BJ (cell line): ENCODE measurements at places on chromosomes 16 and 17. TPM values are rescaled to one million over a fixed set of nuclear protein-coding genes. Genes with fewer than 3 reads are reported as not detected.

DNA sequence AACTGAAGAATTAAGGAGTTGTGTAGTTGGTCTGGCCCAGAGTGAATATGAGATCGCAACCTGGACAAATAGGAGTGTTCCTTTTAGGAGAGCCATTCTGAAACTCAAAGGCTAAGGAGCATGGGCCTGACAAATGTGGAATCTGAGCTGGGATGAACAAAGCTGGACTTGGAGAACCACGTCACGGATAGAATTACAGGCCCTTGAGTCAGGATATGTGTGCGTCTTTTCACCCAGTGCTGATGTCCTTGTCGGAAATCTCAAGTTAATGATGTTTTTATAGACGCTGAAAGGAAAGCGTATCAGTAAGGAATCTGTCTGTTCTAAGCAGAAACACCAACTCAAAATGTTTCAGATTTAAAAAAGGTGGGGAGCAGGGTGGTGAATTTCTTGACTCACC lies 173.8 kb upstream of the ZKSCAN2 start:
- DNase-seq, result no peak

DNA sequence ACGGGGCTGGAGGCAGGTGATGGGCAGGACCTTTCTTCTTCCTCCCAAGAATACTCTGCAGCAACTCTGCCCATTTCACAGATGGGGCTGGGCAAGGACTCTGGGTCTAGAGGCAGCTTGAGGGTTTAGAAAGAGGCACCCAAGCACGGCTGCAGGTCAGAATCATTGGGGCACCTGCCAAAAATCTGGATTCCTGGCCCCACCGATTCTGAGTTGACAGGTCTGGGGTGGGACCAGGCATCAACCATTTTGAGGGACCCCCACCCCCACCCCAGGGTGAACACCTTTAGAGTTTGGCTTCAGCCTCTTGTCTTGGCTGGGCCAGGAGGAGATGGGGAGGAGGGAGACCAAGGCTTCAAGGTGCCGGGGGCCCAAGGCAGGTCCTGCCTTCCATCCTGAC lies 5.3 kb downstream of the SPPL2C start:
- DNase-seq, result no peak

- no peak for DNase-seq
Measured at GRCh38 chr16:8109510-8110369, 480.6 kb downstream of the TMEM114 start.

The FOXC2 gene
- polyA plus RNA-seq, result 0.39 and 0.63 TPM in 2 replicates

The DGKE gene
- 1.9 and 2.1 TPM in 2 replicates for polyA plus RNA-seq

- no peak for DNase-seq
Measured at GRCh38 chr16:15864939-15865338, 8.1 kb upstream of the MYH11 start.

The TMEM235 gene
- not detected in 2 replicates for polyA plus RNA-seq

DNA sequence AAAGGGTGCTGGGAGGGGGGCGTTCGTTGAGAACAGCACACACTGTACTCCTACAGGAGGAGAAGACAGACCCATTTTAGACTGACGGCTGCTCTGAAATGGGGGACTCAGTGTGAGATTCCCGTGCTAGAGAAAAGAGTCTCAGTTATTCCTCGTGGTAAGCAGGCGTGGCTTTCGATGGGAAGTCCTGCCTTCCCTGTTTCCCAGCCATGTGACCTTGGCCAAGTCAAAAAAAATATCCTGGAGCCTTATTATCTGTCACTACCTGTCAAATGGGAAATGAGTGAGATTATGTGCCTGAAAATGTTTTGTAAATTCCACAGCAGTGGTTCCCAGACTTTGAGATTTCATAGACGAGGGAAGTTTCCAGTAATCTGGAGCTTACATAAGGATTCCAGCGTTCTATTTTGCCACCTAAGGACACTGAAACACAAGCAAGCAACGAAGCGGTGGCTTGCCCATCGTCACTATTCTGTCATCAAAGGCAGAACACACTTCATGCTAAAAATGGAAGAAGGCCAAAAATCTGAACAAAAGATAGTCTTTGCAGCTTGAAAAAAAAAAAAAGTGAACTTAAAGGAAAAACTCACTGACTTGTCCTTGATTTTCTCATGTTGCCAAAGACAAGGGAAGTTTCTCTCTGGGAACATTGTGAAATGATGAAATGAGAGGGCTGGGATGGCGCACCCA lies 253.4 kb upstream of the RPL38 start:
- no peak for DNase-seq

- peak; percentile 53 for DNase-seq
Measured at GRCh38 chr16:57071831-57072582, 20.4 kb upstream of the CPNE2 start.

The KRTAP4-1 gene
- 0.12 TPM in 1 of 2 replicates, not detected in the other for polyA plus RNA-seq

The SPATA22 gene
- polyA plus RNA-seq, result not detected in 2 replicates

The OR2C1 gene
- 0.17 TPM in 1 of 2 replicates, not detected in the other for polyA plus RNA-seq

- DNase-seq, result peak; percentile 51
Measured at GRCh38 chr17:72984145-72984925, 108.2 kb downstream of the SLC39A11 start.

- DNase-seq, result no peak
Measured at GRCh38 chr16:17446661-17447060, 24.1 kb downstream of the XYLT1 start.

GRCh38 chr17:56773124-56773523 lies 60.6 kb downstream of the C17orf67 start:
- DNase-seq, result no peak

DNA sequence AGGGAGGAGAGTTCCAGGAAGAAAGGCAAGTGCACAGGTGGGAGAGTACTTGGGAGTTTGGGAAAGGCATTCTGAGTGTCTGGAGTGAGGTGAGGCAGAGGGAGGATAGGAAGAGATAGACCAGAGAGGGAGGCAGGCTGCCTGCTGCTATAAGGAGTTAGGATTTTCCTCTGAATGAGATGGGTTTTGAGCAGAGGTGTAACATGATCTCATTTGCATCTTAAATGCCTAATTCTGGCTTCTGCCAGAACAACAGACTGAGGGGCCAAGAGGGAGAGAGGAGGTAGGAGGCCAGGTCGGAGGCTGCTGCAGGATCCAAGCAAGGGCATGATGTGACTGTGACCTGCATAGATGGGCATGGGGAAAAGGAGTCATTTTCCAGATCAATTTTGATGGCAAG lies 31.5 kb upstream of the IRX6 start:
- no peak for DNase-seq

DNA sequence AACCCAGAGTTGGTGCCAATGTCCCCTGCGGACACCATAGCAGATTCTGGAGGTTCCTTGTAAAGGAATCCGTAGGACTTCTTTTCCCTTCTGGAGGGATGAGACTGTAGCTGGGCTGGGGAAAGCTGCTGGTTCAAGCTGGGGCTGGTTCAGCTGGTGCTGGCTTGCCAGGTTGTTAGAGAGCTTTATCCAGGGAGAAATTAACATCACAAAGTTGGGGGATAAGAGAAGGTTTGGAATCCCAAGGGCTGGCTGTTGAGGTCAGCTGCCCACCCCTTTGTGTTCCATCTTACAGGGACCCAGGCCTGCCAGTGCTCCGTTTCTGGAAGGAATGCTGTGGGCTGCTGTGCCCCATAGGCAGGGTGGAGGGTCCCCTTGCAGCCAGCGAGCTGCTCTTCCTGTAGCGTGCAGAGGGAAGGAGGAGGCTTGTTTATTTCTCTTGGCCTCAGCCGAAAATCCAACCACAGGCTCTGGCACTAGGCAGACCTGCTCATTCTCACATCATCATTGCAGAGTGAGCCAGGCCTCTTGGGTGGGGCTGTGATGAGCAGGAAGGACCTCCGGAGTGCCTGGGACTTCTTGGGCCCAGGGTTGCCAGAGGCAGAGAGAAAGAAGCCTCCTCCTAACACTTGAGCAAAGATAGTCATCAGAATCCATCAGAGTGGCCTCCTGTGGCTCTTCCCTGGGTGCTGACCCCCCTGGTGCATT lies 251.1 kb downstream of the SEC14L1 start:
- peak; percentile 95 for DNase-seq

DNA sequence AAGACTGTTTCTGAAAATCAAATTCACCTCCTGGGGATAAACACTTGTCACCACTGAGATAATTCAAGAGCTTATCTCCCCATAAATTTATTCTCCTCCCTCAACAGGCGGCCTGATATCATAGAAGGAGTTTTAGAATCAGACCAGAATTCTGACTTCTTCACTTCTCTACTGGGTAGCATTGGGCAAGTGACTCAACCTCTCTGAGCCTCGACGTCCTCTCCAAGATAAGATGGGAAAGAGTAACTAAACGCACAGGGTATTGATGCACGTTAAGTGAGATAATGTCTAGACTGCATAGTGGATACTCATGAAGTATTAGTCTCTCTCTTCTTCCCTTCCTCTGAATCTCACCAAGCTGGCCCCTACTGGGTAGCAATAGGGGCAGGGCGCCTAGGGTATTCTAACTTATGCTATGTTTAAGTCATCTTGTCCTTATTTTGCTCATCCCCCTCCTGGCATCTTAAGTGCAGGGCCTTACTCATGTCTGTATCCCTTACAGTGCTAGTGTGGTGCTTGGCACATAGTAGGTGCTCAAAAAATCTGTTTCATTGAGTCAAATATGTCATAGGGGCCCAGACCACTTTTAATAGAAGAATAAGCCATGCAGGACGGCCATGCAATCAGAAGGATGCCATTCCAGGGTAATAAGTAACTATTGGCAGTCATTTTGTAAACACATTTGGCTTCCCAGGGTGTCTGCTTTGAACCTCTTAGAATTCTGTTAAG lies 476.4 kb upstream of the CCL2 start:
- no peak for DNase-seq

- no peak for DNase-seq
Measured at GRCh38 chr17:47684535-47685193, 9.3 kb upstream of the TBKBP1 start.

DNA sequence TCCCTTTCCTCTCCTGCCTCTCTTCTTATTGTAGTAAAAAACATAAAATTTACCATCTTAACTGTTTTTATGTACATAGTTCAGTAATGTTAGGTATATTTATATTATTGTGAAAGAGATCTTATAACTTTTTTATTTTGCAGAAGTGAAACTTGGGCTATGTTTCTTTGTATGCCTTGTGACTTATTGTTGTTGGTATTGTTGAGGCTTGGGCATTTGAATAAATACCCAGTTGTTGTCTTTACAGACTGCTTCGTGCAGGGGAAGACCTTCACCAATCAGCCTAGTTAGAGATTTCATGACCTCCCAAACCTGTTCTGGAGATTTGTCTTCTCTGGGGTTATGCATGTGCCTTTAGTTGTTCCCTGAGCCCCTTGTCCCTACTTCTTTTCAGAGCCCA lies 31.9 kb downstream of the REXO5 start:
- no peak for DNase-seq

DNA sequence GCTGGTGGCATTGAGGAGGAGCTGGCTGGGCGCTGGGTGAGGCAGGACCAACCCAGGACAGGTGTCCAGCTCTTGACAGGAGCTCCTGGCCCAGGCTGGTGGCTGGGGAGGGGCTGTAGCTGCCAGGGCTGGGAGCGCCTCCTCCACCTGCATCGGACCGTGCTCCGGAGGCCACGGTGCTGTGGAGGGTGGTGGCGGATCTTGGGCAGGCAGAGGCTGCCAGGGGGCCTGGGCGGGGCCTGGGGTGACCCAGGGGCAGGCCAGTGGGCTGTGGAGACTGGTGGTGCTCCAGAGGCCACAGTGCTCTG lies 32.0 kb downstream of the SOX8 start:
- DNase-seq, result no peak

DNA sequence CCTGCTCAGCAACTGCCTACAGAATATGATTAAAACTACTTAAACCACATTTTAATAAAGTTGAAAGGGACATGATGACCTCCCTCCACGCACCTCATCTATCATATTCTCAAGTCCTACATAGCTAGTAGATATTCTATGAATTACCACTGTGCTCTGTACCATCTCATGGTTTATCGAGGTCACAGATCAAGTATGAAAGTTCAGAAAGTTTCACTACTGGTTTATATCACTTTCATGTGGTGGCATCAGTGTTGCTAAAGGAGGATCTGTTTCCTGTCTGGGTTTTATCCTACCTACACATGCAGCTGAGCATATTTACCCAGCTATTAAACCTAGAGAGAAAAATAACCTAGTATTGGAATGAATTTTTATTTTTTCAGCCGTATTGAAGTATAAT lies 214.9 kb upstream of the MON1B start:
- no peak for DNase-seq

GRCh38 chr17:7530023-7530900 lies 18.6 kb upstream of the TNFSF12 start:
- DNase-seq, result no peak

- DNase-seq, result no peak
Measured at GRCh38 chr16:67966549-67967182, 1.8 kb downstream of the SLC12A4 start.

The PTX4 gene
- polyA plus RNA-seq, result not detected in 2 replicates

The ITGB4 gene
- 2.1 and 2.3 TPM in 2 replicates for polyA plus RNA-seq

GRCh38 chr16:63192980-63193379 lies 1156.7 kb upstream of the CDH8 start:
- no peak for DNase-seq

The TCAP gene
- polyA plus RNA-seq, result 0.16 and 0.22 TPM in 2 replicates

DNA sequence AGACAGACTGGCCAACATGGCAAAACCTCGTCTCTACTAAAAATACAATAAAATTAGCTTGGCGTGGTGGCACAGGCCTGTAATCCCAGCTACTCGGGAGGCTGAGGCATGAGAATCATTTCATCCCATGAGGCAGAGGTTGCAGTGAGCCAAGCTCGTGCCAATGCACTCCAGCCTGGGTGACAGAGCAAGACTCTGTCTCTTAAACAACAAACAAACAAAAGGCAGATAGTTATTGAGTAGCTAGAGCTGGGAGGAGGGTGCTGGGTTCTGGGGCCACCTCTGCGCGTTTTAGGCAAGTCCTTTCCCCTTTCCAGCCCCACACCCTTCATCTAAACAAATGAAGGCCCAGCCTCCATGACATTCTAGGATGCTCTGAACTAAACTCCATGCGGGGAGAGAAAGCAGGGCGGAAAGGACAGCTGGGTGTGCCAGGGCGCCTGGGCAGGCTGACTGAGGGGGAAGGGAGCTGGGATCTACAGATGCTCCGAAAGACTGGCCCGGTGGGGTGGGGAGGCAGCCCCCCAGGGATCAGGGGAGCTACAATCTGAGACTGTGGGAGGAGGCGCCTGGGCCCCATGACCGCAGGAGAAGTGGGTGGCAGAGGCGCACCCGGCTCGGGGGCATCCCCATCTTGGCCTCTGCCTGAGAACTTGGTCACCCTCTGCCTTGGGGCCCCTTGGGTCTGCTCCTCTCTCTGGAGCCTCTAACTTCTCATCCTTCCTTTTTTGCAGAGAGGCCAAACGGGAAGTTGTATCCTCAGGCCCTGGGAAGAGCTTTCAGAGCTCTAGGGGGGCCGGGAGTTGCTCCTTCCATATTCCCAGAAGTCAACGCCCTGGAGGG lies 910 bp downstream of the ITGAL start:
- DNase-seq, result no peak

- no peak for DNase-seq
Measured at GRCh38 chr17:35141681-35142466, at the start of gene NLE1. Gene NLE1, minus strand, starts transcription at chr17:35142303. Its CDS starts 28 bp downstream, at chr17:35142275.

- DNase-seq, result no peak
Measured at GRCh38 chr17:58337210-58337599, 8.6 kb upstream of the TSPOAP1 start.

GRCh38 chr17:22515599-22515998 lies 823.3 kb downstream of the KCNJ18 start:
- no peak for DNase-seq

The TMEM238L gene
- not detected in 2 replicates for polyA plus RNA-seq

The CCL16 gene
- not detected in 2 replicates for polyA plus RNA-seq

The MT4 gene
- not detected in 2 replicates for polyA plus RNA-seq
